NCI-H446 treated with DMSO at 0.1 percent for 48 hours (cell line): ENCODE measurements at places on chromosomes 11 and 22.

DNA sequence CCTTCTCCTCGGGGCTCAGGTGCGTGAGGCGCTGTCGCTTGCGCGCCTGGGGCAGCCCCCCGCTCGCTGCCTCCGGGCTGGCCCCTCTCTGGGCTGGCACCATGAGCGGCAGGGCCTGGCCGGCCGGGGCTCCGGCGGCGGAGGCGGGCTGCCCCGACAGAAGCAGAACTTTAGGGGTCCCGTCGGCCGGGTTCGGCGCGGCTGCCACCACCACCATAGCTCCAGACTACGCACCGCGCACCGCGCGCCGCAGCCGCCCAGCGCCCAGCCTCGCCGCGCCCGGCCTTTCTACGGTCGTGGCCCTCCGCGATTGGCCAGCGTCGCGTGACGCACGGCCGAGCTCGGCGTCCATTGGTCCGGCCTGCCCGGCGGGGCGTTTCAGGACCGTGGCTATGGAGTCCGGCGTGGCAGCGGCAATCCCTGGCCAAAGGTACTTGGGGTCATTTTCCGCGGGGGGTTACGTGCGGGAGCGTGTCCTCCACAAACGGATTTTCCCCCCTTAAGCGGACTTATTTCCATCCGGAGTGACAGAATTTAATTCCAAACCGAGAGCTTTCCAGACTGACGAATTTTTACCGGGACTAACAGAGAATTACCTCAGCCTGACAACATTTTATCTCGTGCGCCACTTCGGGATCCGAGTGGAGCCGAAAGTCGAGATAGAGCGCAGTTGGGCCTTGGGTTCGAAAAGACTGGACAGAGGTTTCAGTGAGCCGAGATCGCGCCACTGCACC lies at the start of gene XBP1:
XBP1 (minus strand) TSS at position 262 of the 734 bp plus-strand sequence.
- DNase-seq = peak; percentile 89

DNA sequence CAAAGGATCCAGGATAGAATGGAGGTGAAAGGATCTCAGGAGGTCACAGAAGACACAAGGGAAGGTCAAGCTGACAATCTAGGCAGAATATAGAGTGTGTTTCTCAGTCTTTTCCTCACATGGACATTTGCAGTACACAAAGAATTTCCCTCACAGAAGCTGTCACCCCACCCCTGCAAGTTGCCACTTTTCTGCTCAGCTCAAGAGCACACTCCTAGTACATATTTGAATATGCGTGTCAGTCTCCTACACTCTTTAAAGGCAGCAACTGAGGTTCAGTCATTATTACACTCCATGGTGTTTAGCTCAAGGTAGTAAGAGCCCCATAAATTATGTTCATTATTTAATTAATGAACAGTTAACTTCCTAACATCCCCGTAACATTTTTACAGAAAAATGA lies 59.1 kb downstream of the ETS1 start:
- DNase-seq = no peak

GRCh38 chr11:115208808-115209259 lies 295.4 kb downstream of the CADM1 start:
- no peak for DNase-seq

DNA sequence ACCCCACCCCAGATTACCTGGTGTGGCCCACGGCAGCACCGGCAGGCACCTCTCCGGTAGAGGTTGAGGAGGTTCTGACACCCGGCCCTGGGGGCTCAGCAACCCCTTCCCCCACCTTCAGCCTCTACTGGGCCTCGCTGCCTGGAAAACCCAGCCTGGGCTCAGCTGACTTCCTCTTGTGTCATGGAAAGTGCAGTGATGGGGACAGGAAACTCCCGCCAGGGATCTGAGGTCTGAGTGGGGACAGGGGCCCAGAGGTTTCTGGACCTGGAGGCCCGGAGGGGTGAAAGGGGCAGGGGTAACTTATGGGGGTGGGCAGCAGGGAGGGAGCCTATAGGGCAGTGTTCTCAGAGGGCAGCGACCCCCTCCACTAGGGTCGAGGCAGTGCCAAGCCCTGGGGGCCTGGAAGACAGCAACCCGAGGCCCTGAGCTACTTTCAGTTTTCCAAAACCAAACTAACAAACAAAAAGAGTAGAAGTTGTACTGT lies 10.0 kb upstream of the CD5 start:
- DNase-seq = no peak

DNA sequence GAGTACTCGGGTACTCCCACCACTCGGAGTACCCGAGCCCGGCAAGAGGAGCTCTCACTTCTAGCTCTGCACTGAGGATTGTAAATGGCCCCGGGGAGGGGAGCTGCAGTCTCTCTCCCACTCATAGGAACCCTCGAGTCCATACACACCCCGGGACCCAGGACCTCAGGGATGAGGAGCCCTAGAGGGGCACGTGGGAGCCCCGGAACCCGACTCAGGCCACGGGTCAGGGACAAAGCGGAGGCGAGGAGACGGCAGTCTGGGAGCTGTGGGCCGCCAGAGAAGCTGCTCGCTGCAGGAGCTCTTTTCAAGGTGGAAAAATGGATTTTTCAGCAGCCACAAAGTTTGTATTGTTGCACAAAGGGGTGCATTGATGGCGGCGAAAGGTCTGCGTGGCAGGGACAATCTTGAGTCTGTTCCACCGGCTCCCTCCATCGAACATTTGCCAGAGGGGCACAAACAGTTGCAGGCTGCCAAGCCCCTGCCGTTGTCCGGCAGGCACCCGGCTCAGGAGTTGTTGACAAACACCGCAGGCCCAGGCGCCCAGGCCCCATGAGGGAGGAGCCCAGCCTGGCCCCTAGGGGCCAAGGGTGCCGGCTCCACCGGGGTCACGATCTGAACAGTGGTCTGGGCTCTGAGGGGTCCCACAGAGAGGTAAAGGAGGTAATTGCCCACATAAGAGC lies 5.7 kb upstream of the FLI1 start:
- no peak for DNase-seq

GRCh38 chr11:1964955-1965354 lies 17.8 kb downstream of the MRPL23 start:
- no peak for DNase-seq

DNA sequence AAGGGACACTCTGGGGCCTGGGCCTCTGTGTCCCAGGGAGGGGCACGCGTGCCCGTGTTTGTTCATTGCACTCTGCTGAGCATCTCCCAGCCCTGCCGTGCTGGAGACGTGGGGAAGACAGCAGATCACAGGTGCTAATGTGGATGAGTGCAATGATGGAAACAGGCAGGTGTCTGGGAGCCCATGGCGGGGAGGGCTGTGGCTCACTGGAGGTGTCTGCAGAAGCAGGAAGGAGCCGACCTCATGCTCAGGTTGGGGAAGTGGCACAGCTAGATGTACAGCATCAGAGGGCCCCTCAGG lies 7.9 kb downstream of the TMEM258 start:
- DNase-seq = no peak

GRCh38 chr11:86954269-86955110 lies 705 bp downstream of the FZD4 start:
- no peak for DNase-seq

- DNase-seq = no peak
Measured at GRCh38 chr11:47378010-47378835, at the start of gene SPI1. SPI1 (minus strand) TSS chr11:47378547; CDS start chr11:47378353, 194 bp downstream.

- DNase-seq = no peak
Measured at GRCh38 chr11:93497596-93497995, 45.6 kb downstream of the SMCO4 start.

GRCh38 chr11:69935941-69936505 lies 116.8 kb upstream of the FGF3 start:
- DNase-seq = no peak

DNA sequence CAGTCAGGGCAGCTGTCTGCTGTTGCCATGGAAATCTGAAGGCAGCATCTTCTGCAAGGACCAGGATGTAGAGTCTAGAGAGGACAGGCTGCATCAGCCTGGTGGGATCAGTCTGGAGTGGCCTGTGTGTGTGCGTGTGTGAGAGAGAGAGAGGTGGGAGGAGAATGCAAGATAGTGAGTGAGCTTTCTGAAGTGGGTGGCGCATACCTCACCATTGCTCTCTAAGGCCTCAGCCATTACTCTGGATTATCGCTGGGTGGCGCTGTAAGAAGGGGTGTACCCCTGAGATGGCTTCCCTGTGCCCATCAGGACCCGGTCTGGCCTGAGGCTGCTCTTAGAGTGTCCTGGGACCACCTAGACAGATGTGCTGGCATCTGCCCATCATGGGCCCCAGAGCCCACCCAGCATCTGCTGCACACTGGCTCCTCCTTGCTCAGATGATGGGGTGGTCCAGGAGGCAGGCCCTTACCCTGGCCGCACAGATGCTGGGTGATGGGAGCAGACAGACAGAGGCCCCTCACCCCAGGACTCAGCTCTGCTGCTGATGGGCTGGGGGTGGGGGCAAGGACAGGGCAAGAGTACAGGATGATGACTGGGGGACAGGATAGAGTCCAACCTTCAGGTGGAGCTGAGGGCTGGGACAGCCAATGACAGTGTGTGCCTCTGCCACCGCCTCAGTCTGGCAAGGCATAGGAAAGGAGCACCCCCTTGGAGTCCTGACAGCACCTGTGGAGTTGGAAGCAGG lies 25.7 kb upstream of the TUB start:
- no peak for DNase-seq

- DNase-seq = no peak
Measured at GRCh38 chr22:38415561-38416321, 39.3 kb downstream of the KCNJ4 start.

- DNase-seq = no peak
Measured at GRCh38 chr11:74311352-74311926, at the start of gene P4HA3. P4HA3 (minus strand) TSS chr11:74311640; CDS start chr11:74311611, 29 bp downstream.

- DNase-seq = no peak
Measured at GRCh38 chr22:30327864-30328345, 1.2 kb upstream of the TBC1D10A start.

- no peak for DNase-seq
Measured at GRCh38 chr11:128316541-128317227, 270.7 kb downstream of the ETS1 start.

- DNase-seq = no peak
Measured at GRCh38 chr11:83072350-83073242, 899 bp upstream of the RAB30 start.

- DNase-seq = no peak
Measured at GRCh38 chr11:113426686-113427085, 39.1 kb downstream of the ANKK1 start.

- no peak for DNase-seq
Measured at GRCh38 chr22:50670914-50671538, 1.6 kb upstream of the SHANK3 start.

- no peak for DNase-seq
Measured at GRCh38 chr11:24163146-24163545, 333.7 kb upstream of the LUZP2 start.

GRCh38 chr11:61870541-61871031 lies 20.8 kb downstream of the FADS3 start:
- DNase-seq = no peak

DNA sequence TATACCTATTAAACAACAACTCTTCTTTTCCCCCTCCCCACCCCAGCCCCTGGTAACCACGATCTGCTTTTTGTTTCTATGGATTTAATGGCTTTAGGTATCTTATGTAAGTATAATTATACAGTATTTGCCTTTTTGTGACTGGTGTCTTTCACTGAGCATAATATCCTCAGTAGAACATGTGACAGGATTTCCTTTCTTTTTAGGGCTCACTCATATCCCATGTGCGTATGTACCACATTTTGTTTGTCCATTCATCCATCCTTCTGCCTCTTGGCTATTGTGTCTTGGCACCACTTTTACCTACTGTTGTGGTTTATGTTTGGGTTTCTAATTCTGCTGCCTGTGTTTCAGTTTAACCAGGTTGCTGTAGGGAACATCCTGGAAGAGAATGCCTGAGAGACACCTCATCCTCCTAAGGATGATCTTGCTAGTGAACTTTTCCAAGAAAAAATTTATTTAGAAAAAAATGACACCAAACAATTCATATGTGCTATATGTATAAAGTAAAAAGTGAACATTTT lies 77.6 kb upstream of the SESN3 start:
- no peak for DNase-seq

DNA sequence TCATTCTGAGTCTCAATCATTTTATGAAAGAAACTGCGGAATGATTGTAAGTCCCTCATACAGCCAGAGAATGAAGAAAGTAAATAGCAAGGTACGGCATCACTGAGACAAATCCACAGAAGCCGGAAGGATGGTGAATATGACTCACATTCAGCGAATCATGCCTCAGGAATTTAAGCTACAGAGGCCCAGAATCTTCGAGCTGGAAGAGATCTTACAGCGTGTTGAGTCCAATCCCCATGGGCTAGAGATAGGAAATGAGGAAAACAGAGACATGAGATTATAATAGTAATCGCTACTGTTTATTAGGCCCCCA lies 173.2 kb downstream of the KIF18A start:
- DNase-seq = no peak

GRCh38 chr11:134613646-134614045 lies 201.6 kb upstream of the B3GAT1 start:
- DNase-seq = no peak

DNA sequence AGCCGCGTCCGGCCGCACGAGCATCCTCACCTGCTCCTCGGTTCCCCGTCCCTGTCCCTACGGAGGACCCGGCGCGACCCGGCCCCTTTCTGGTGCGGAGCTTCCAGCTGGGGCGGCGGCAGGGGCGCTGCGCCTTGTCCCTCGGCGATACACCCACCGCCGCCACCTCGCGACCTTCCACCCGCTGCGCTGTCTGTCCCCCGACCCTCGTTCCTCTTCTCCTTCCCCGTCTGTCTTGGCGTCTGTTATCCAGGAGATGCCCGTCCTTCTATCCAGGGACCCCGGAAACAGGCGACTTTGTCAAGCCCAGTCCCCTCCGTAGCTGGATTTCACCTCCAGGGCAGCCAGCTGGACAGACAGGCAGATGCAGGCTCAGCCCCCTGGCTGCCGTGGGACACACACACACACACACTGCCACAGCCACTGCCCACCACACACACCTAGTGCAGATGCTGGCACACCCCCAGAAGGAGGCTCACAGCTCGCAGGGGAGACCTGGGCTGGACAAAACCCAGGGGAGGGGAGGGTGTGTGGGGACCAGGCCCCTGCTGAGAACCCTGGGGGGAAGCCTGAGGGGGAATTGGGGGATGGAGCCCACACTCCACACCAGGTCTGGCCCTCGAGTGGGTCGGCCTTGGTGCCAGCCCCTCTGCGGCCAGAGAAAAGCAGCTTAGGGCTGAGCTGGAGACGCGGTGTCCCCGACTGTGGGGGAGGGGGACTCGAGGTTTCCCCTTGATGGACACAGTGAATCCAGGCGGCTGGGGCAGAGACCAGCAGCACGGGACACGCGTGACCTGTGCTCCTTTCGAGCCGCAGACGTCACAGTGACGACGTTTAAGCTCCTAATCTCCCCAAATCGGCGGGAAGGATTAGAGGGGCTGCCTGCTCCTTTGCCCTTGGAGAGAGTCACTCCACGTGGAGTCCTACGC lies 788 bp downstream of the DRD4 start:
- no peak for DNase-seq

- DNase-seq = no peak
Measured at GRCh38 chr11:107494055-107494454, 36.4 kb upstream of the CWF19L2 start.

GRCh38 chr11:102807921-102808320 lies 10.0 kb upstream of the MMP1 start:
- DNase-seq = no peak
